ENCODE measurements at places on chromosomes 11 and 22.
A peak's percentile ranks its signal among the peaks of the same experiment; 100 is the strongest.

DNA sequence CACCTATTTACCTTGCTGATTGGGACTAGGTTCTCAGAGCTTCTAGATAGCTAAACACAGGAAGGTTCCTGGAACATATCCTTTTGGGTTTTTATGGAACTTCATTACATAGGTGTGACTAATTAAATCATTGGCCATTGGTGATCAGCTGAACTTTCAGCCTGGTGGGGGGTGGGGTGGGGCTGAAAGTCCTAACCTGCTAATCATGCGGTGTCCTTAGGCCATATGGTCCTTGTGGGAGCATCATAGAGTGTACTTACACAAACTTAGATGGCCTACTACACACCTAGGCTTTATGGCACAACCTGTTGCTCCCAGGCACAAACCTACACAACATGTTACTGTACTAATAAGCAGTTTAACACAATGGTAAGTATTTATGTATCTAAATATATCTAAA lies 8.6 kb upstream of the SELENOH start:
- DNase-seq: no peak

DNA sequence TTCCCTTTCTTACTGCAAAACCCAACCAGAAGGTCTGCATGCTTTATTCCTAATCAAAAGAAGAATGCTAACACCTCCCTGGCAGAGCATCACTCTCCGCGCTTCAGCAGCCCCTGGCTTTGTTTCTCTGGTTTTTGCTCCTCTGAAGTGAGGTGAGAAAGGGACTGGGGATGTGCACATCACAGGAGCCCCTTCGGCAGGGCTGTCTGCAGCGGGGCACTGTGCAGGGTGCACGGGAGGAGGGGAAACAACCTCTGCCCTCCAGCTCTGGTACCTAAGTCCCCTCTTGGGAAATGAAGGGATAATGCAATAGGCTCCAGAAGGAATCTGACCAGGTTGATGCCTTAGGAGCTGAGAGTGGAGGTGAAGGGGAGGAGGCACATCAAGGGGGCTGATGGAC lies 312.7 kb downstream of the NTM start:
- no peak for DNase-seq

DNA sequence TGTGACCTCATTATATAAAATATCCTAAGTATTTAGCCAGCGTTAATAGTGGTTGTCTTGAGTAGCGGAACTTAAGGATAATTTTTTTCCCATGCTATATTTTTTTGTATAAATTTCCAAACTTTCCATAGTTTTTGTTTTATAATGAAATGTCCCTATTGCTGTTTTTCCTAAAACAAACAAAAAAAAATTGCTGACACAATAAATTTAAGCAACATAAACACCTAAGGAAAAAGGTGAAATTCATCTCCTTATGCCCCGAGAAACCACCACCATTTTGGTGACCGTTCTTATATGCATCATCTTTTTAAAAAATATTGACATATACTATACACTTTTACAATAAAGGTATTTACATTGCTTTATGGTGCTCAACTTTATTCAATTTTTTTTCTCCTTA lies 708.8 kb upstream of the ANO5 start:
- no peak for DNase-seq

GRCh38 chr11:126630893-126631798 lies 275.7 kb downstream of the ST3GAL4 start:
- no peak for DNase-seq

DNA sequence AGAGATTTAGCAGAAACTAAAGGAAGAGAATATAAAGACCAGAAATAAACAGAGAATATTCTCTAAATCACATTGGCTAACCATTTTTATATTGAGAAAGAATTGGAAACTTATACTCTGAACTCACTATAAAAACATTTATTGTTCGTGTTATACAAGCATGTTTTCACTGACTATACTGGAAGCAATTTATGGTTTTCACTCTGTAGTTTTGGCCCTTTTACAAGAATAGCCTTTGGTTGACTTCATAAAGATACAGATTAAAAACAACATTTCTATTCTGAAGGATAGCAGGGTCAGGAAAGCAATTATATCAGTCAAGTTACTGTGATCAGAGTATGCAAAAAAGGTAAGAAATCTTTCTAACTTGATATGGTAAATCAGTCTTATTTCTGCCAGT lies 965.7 kb upstream of the FAT3 start:
- DNase-seq: no peak

DNA sequence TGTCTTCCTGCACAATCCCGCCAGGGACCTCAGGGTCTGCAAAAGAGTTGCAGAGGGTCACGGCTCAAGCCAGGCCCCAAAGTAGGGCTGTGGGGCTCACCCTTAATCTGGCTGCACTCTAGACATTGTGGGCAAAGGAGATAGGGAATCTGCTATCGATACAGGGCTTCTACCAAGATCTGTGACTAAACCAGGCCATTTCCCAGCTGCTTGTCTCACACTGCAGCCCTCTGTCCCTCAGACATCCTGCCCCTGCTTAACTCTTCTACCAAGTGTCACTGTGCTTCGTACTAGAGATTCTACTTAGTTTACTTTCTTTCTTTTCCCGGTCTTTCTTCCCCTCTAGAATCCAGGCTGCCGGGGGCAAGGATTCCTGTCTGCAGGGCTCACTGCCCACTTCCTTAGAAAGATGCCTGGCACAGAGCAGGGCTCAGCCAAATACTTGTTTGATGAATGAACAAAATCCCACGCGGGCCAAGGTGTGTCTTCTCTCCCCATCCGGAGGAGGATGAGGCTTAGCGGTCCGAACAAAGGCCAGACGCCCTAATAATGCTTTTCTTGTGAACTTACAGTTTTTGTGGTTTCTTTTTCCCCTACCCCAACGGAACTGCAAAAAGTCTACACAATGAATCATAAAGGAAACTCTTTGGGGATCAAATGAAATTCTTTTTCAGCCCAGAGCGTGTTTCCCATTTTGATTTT lies 61.3 kb upstream of the ANO1 start:
- no peak for DNase-seq

DNA sequence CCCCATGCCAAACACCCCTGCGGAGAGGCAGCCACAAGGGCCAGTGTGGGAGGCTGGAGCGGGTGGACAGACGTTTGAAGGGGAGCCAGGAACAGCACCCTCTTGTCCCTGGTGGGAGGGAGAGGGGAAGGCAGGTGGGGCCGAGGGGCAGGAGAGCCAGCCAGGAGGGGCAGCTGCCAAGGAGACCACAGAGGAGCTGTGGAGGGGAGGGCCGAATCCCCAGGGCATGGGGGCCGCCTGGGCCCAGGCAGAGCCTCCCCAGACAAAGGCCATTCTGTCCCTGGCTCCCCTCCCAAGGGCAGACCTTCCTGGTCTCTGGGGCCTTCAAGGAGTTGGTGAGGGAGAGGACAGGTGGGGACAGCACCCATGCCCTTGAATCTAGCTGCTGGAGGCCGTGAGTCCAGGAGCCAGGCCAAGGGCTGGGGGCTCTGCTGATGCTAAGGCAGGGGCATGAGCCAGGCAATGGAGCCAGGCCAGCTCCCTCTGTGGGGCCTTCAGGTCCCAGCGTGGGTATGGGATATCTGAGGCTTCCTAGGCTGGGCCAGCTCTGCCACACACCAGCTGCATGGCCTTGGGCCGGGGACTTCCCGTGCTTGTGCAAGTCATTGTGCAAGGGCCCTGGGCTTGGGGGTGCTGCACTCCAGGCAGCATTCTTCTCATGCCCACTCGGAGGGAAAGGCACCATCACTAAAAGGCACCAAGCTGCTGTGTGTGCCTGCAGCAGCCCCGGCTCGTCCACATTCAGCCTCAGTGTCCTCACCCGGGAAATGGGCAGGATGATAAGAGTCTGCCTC lies 11.4 kb downstream of the EMID1 start:
- no peak for DNase-seq

GRCh38 chr11:119533921-119534736 lies 111.2 kb upstream of the THY1 start:
- DNase-seq: peak; percentile 88

DNA sequence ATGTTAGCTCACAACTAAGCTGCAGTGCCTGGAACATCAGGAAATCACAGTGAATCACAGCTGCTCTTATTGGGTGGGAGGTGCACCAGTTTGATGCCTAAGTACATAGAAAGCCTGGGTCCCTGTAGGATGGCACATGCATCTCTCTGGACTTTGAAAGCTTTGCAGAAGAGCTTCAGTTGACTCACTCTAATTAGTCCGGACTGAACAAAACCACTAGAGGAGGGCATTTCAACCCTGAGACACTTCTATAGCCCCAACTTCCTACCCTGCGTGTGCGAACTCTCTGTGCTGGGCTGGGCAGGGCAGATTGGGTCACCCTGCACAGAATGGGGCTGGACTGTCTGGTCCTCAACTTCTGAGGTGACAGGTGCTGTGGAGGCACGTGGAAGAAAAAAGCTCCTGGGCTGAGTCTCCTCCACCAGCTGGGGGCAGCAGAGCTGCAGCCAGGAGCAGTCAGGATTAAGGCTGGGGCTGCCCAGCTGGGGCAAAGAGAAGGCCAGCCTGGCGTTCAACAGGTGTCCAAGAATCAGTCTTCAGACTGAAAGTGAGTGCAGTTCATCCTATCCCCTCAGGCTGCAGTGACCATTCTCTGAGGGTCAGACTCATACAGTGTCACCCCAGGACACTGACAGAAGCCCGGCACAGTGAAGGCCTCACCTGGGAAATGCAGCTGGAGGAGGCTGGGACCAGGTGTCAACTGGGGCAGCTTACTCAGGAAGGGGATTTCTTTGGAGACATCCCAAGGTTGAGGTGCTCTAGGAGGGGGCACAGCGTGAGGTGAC lies 22.1 kb downstream of the GGTLC2 start:
- peak; percentile 61 for DNase-seq

DNA sequence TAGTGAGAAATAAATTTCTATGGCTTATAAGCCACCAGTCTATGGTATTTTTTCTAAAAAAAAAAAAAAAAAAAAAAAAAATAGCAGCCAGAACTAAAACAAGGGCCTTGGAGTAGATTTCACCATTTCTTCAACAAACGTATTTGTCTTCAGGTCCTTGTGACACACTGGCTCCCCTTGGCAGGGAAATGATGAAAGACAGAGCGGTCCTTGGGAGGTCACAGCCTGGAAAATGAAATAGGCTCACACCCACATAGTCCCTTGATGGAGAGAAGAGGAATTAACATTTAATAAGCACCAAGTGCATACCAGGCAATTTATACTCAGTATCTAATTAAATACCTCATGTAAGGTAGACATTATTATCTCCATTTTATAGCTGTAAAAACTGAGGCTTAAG lies 25.7 kb upstream of the ACER3 start:
- no peak for DNase-seq

- DNase-seq: peak; percentile 41
Observed at GRCh38 chr11:69959461-69959860, 118.7 kb upstream of the ANO1 start.

DNA sequence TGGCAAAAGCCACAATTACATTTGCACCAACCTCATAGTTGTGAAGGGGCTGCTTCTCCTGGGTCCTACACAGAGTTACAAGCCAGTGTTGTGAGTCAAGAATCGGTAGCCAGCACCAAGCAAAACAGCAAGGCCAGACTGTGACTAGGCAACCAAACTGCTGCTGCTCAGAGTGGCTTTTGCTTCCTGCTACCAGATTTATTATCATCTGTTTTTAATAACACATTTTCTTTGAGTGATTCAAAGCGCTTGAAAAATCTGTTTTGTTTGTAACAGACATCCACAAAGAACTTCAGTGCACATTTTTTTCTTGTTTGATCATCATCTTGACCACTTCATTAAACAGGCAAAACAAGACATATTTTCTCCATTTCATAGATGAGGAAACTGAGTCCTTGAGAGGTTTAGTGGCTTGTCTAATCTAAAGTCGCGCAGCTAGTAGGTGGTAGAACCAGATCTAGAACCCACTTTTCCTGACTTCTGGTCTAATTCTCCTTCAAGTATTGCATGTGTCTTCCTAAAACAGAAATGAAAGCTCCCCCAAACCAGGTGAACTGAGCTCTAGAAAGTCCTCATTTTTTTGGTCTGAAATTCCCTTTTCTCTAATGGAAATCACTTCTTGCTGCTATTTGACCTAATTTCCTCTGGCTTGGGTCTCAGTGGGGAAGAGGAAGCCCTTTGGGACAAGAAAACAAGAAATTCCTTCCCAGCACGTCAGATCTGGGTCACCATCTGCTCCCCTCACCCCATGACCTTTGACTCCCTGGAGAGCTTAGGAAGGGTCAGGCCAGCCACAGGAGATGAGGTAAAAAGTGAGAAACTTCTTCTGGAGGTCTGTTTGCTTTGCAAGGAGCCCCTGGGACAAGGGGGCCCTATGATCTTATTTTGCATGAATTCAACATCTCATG lies 39.9 kb downstream of the CWC15 start:
- DNase-seq: no peak

DNA sequence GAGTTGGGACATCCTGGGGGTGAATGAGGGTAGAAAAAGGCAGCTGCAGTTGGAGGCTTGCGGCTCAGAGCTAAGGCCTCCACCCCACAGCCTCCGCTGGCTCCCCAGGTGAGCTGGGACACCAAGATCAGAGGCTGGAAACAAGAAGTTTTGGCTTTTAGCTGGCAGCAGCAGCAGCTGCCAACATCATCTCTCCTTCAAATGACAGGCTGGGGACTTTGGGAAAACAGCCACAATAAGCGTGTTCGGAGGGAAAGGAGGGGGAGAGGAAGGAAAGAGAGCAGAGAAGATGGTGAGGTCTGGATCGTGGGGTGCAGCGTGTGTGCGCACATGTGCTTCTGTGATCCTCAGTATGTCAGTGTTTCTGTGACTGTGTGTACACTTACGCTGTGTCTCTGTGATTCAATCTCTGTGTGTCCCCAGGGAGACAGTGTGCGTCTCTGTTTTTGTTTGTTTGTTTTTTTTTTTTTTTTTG lies 62.0 kb upstream of the RASD2 start:
- no peak for DNase-seq

DNA sequence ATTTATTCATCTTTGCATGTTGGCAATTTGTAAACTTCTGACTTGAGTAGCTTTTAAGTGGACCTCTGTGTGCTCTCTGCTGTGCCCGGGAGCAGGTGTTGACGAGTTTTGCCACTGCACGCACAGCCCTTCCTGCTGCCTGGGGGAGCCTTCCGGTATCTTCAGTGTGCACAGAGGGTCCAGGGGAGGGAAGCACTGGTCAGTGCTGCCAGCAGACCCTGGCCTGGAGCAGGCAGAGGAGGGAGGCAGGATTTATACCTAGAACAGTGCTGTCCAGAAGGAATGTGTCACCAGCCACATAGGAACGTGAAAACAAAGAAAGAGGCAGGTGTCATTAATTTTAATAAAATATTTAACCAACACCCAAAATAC lies 403.6 kb downstream of the TBC1D22A start:
- DNase-seq: no peak

DNA sequence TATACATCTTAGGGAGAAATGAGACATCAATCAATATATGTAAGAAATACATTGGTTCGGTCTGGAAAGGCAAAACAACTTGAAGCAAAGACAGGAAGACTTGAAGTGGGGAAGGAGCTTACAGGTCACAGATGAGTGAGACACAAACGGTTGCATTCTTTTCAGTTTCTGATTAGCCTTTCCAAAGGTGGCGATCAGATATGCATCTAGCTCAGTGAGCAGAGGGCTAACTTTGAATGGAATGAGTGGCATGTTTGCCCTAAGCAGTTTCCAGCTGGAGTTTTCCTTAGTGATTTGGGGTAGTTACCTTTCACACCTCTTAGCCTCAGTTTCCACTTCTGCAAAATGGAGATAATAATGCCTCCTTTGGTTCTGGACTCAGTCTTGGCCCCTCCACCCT lies 15.8 kb downstream of the LHFPL7 start:
- no peak for DNase-seq

GRCh38 chr22:35995772-35996171 lies 32.9 kb downstream of the RBFOX2 start:
- peak; percentile 95 for DNase-seq

- no peak for DNase-seq
Observed at GRCh38 chr11:45435706-45436105, 149.6 kb upstream of the SYT13 start.

GRCh38 chr11:95991545-95991944 lies 67.6 kb upstream of the MTMR2 start:
- no peak for DNase-seq

All from kidney (tissue), 22 donors.